Pericardium fibroblast (primary cell): ENCODE measurements at places on chromosomes 12 and 14. TPM values are rescaled to one million over a fixed set of nuclear protein-coding genes. Genes with fewer than 3 reads are reported as not detected.

Gene KIF26A
- 0.17 TPM in 1 of 2 replicates, not detected in the other for total RNA-seq

Gene TMTC1
- total RNA-seq, result 40.9 and 41.4 TPM in 2 replicates

Gene MMP19
- 20.8 and 25.9 TPM in 2 replicates for total RNA-seq

Gene MFAP5
- total RNA-seq, result 126 and 254 TPM in 2 replicates

Gene TBX3
- 6.0 and 11.7 TPM in 2 replicates for total RNA-seq

Gene RAPGEF3
- 1.5 and 4.8 TPM in 2 replicates for total RNA-seq

Gene GNB3
- total RNA-seq, result 0.35 and 1.1 TPM in 2 replicates

Gene DIABLO
- 68.1 and 88.8 TPM in 2 replicates for total RNA-seq

Gene DTX1
- total RNA-seq, result 0.09 and 0.93 TPM in 2 replicates

Gene ACOT6
- total RNA-seq, result not detected in 2 replicates

Gene RAB15
- 4.9 and 6.2 TPM in 2 replicates for total RNA-seq

Gene PRH2
- 2.3 TPM in 1 of 2 replicates, not detected in the other for total RNA-seq

Gene CIDEB
- 1.0 and 1.2 TPM in 2 replicates for total RNA-seq

Gene CLEC14A
- 2.6 and 9.9 TPM in 2 replicates for total RNA-seq

Gene TAS2R19
- total RNA-seq, result 0.17 and 0.35 TPM in 2 replicates

Gene MUCL1
- total RNA-seq, result not detected in 2 replicates

Gene NFATC4
- total RNA-seq, result 59.5 and 83.0 TPM in 2 replicates

Gene C1QL4
- total RNA-seq, result not detected in 2 replicates

Gene ACOT4
- 0.09 and 0.70 TPM in 2 replicates for total RNA-seq

Gene ETFBKMT
- 3.2 and 4.0 TPM in 2 replicates for total RNA-seq

Gene CCDC177
- total RNA-seq, result 0.12 TPM in 1 of 2 replicates, not detected in the other

Gene DACT1
- total RNA-seq, result 4.8 and 26.0 TPM in 2 replicates
